ENCODE measurements at places on chromosomes 5 and 9. TPM values are rescaled to one million over a fixed set of nuclear protein-coding genes. Genes with fewer than 3 reads are reported as not detected.

The MRPS27 gene
- total RNA-seq: 50.4 TPM

DNA sequence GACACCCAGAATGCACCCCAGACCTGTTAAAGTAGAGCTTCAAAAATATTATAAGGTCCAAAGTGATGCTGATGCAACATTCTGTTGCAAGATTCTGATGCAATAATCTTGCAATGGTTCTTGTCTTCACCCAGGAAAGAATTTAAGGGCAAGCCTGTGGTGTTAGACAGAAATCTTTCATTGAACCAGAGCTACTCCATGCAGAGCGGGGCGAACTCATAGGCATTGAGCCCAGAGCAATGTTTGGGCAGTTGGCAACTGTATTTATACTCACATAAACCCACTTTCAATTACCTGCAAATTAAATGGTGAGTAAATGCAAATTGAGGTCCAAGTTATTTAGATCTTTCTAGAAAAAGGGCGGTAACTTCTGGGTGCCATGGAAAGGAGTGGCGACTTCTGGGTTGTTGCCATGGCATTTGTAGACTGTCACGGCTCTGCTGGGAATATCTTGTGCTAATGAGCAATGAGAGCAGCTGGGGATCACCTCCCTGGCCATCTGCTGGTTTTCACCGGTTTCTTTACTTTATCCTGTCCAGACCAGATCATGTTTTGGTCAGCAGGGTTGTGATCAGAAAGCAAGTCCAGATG, 163.4 kb downstream of the ICE1 start:
- no peak overlapping the region for H3K4me3 ChIP-seq
- no peaks in the 10 kb centered on the region for H3K36me3 ChIP-seq
- no peak for DNase-seq
- H3K27me3 ChIP-seq: no peaks in the 10 kb centered on the region

- no peaks in the 10 kb centered on the region for H3K27me3 ChIP-seq
- peak within 1 kb of the TSS; percentile 95 for H3K4me3 ChIP-seq
- peaks cover 9% of the 10 kb centered on the region for H3K4me1 ChIP-seq
- no peak for DNase-seq
- peak within 1 kb of the TSS; percentile 88 for H3K27ac ChIP-seq
Measured at GRCh38 chr5:75052192-75053053, at the start of gene GCNT4. GCNT4 (minus strand) TSS chr5:75052558; CDS start chr5:75030037, 22,521 bp downstream.

The MEIKIN gene
- not detected for total RNA-seq

- no peak overlapping the region for H3K4me3 ChIP-seq
- H3K27ac ChIP-seq: no peak overlapping the region
- no peaks in the 10 kb centered on the region for H3K4me1 ChIP-seq
- no peak for DNase-seq
Measured at GRCh38 chr5:144108131-144108530, 62.3 kb downstream of the YIPF5 start.

The NEUROG1 gene
- not detected for total RNA-seq

The CDH6 gene
- total RNA-seq: 3.4 TPM

DNA sequence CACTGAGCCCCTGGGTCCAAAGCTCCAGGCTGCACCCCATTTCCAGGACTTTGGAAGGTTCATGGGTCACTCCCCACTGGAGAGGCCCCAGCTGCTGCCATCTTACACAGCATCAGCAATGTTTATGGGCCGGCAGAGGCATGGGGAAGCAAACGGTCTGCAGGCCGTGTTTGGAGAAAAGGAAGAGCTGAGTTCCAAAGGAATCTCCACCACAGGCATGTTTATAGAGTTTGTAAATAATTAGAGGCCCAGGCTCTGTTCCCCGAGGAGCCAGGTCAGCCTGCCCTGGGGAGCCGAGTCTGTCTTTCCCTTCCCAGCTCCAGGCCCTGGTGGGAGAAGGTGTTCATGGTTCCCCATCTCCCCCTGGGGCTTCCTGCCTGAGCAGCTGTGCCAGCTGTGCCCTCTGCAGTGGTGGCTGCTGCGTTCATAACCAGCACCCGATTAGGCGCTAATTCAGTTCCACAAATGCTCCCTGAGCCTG, 64.8 kb downstream of the COL27A1 start:
- peaks cover 25% of the 10 kb centered on the region for H3K4me1 ChIP-seq
- no peaks in the 10 kb centered on the region for H3K27me3 ChIP-seq
- H3K27ac ChIP-seq: peak overlapping the region; percentile 42
- no peaks in the 10 kb centered on the region for H3K36me3 ChIP-seq
- no peak for DNase-seq

GRCh38 chr5:90987726-90988125, 395.4 kb downstream of the ARRDC3 start:
- no peak overlapping the region for H3K27ac ChIP-seq
- H3K27me3 ChIP-seq: no peaks in the 10 kb centered on the region
- no peak for DNase-seq
- H3K36me3 ChIP-seq: no peaks in the 10 kb centered on the region
- H3K4me1 ChIP-seq: no peaks in the 10 kb centered on the region
- no peak overlapping the region for H3K4me3 ChIP-seq

The DBH gene
- total RNA-seq: not detected

GRCh38 chr5:157924490-157924889, 65.5 kb upstream of the CLINT1 start:
- no peak for DNase-seq
- no peak overlapping the region for H3K4me3 ChIP-seq
- no peaks in the 10 kb centered on the region for H3K27me3 ChIP-seq
- H3K27ac ChIP-seq: peak overlapping the region; percentile 34

DNA sequence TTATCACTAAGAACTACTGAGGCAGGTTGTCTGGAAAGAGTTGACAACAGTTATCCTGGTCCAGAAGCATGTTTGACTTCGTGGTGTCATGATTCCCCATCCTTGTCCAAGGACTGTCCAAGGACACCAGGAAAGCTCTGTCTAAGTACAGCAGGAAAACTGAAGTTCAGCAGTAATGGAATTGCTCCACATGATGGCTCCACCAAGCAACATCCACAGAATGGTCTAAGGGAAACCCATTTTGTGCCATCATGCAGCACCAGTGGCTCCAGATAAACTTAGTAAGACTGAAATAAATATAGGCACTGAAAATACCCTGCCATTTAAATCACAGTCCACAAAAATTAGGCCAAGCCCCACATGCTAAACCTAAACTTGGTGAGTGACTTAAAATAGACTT, 192.8 kb downstream of the CDH18 start:
- no peaks in the 10 kb centered on the region for H3K4me1 ChIP-seq
- H3K27ac ChIP-seq: no peak overlapping the region
- no peak overlapping the region for H3K4me3 ChIP-seq
- H3K27me3 ChIP-seq: no peaks in the 10 kb centered on the region

The SLC46A2 gene
- total RNA-seq: 1.6 TPM

DNA sequence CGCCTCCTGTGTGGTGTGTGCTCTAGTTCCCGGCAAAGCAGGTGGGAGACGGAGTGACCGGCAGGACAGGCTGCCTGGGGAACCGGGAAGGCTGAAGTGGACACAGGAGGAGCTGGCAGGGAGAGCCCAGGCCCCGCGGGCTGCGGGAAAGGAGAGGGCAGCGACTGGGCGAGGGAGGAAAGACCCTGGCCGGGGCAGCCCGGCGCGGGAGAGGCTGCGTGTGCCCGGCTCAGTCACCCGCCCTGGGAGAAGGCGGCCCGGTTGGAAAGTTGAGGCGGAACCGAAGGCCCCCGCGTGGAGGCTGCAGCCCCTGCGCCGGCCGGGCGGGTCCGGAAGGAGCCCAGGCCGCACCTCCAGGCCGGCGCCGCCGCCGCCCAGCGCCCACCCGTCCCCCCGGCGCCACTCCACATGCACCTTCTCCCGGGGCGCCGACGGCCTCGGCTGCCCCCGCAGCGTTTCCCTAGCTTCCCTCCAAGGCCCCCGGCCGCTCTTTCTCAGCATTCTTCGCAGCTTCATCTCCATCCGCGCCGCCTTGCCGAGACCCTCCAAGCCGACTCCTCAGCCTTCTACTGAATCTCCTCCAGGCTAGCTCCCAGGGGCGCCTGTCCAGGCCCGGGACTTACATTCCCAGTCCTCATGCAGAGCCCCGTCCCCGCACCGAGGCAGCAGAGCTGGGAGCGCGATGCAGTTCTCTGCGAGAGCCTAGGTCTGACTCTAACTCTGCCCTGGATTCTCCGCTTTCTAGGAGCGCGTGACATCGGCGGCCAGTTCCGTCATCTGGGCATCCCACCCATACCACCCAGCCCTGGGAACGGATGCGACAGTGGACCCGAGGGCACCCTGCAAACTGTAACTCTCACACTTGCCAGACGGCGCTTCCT, 152.0 kb downstream of the ERCC6L2 start:
- peak overlapping the region; percentile 10 for H3K27ac ChIP-seq
- H3K27me3 ChIP-seq: no peaks in the 10 kb centered on the region
- H3K4me3 ChIP-seq: peak overlapping the region; percentile 18
- no peak for DNase-seq
- peaks cover 47% of the 10 kb centered on the region for H3K4me1 ChIP-seq
- H3K36me3 ChIP-seq: no peaks in the 10 kb centered on the region

DNA sequence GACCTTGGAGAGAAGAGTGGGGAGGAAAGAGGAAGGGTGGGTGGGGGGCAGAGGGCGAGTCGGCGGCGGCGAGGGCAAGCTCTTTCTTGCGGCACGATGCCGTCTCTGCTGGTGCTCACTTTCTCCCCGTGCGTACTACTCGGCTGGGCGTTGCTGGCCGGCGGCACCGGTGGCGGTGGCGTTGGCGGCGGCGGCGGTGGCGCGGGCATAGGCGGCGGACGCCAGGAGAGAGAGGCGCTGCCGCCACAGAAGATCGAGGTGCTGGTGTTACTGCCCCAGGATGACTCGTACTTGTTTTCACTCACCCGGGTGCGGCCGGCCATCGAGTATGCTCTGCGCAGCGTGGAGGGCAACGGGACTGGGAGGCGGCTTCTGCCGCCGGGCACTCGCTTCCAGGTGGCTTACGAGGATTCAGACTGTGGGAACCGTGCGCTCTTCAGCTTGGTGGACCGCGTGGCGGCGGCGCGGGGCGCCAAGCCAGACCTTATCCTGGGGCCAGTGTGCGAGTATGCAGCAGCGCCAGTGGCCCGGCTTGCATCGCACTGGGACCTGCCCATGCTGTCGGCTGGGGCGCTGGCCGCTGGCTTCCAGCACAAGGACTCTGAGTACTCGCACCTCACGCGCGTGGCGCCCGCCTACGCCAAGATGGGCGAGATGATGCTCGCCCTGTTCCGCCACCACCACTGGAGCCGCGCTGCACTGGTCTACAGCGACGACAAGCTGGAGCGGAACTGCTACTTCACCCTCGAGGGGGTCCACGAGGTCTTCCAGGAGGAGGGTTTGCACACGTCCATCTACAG, 760 bp downstream of the NPR3 start:
- no peak for DNase-seq
- no peaks in the 10 kb centered on the region for H3K27me3 ChIP-seq
- peaks cover 67% of the 10 kb centered on the region for H3K4me1 ChIP-seq
- no peaks in the 10 kb centered on the region for H3K36me3 ChIP-seq
- H3K4me3 ChIP-seq: peak overlapping the region; percentile 42

DNA sequence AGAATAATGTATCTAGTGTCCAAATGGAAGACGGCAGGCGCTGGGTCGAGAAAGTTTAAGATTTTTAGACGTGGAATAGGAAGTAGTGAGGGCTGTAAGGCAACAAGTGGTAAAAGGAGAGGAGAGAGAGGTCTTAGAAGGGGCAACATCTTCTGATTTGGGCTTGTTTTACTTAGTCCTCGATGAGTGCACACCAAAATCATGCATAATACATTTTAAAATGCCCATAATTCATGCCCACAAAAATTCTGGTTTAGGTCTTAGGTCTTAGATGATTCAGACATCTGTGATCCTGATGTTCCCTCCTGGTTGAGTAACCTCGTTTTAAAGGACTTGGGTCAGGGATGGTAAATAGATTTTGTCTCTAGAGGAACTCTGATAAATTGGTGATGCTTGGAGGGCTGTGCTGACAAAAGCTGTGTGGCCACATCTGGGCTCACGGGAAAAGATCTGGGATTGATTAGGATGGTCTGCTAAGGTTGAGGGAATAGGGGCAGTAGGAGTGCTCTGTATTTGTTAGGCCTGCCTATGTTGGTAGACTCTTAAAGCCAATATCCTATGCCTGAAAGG, 476.3 kb downstream of the CCDC171 start:
- no peak overlapping the region for H3K4me3 ChIP-seq
- H3K36me3 ChIP-seq: no peaks in the 10 kb centered on the region
- no peaks in the 10 kb centered on the region for H3K27me3 ChIP-seq
- no peaks in the 10 kb centered on the region for H3K4me1 ChIP-seq

DNA sequence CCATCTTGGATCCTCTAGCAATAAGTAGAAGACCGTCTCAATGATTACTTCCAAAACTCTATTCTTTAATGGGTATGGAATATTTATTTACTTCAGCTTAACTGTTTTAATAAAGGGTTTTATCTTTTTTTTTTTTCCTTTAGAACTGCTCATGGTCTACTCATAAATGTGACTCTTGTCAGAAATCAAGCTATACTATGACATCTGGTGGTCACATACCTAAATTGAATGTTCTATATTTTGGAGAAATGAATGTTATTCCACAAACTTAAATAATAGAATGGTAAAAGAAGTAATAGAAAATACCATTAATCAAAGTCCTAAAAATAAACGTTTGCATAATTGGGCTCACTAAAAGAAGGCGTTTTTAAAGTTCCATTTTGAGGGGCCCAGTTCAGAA, 131.2 kb upstream of the PLCXD3 start:
- no peak for DNase-seq
- H3K4me1 ChIP-seq: no peaks in the 10 kb centered on the region
- no peaks in the 10 kb centered on the region for H3K27me3 ChIP-seq

The APBA1 gene
- total RNA-seq: 8.0 TPM

The OR13C3 gene
- not detected for total RNA-seq

The CSF1R gene
- 4.3 TPM for total RNA-seq

DNA sequence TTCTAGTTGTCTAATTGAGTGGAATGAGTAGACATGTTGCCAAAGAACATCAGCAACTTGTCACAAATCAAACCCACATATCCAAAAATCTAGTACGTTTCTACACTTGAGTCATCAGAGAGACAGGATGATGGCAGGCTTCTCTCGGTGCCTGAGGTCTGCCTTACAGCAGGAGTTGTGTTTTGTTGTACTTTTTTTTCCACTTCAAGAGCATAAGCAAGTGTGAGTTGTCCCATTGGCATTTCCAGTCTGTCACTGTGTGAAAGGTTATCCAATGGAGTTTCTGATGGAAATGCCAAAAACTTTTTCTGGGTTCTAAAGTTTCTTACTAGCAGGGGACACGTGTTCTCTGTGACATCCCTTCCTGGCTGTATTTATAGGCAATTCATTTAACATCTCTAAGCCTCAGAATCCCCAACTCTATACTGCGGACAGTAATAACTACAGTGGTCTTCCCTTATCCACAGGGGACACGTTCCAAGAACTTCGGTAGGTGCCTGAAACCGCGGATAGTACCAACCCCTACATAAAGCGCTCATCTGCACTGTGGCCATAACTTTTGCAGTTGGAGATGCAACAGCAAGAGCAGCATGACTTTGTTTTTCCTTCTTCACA, 246.5 kb downstream of the SYK start:
- no peak overlapping the region for H3K27ac ChIP-seq
- H3K36me3 ChIP-seq: no peaks in the 10 kb centered on the region

GRCh38 chr9:35397216-35397698, 92.7 kb upstream of the RUSC2 start:
- peaks cover 5% of the 10 kb centered on the region for H3K36me3 ChIP-seq
- no peaks in the 10 kb centered on the region for H3K27me3 ChIP-seq
- no peak overlapping the region for H3K4me3 ChIP-seq
- no peak overlapping the region for H3K27ac ChIP-seq
- H3K4me1 ChIP-seq: no peaks in the 10 kb centered on the region

- no peak overlapping the region for H3K4me3 ChIP-seq
- no peak for DNase-seq
- no peak overlapping the region for H3K27ac ChIP-seq
Measured at GRCh38 chr5:56633950-56634349, 181.4 kb upstream of the MAP3K1 start.

All from esophagus squamous epithelium (tissue), 5 donors.